ENCODE measurements at places on chromosomes 4 and X. TPM values are rescaled to one million over a fixed set of nuclear protein-coding genes. Genes with fewer than 3 reads are reported as not detected.

GRCh38 chrX:131789664-131790063 is 233.4 kb upstream of the STK26 start:
- no peak for DNase-seq

EMCN gene
- total RNA-seq = 43.6 TPM

DNA sequence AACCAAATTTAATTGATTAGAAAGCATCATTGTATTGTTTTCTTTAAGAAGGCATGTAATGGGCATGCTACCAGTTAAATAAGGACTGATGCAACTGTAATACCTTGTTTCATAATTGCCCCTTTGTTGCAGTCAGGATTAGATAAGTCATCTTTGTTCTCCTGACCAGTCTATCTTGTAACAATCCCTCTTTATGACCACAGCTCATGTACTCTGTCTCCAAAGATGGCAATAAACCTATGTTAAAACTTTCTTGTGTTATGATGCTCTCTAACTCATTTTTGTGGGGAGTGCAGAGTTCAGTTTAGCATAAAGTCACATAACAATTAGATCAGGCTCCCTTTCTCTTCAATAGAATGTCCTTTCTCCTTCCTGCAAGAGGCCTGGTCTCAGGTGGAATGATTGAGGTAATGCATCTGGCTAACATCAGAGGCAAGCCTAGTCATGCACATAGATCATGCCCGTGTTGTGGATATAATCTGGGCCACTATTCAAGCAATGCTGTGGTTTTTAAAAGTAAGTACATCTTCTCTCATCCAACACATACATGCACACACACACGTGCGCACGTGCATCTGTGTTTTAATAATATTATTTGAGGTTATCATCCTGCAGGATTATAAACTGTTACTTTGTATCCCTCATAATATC is 45.6 kb downstream of the TMEM154 start:
- DNase-seq = no peak

SNX12 gene
- total RNA-seq = 69.6 TPM

- no peak for DNase-seq
Observed at GRCh38 chr4:71564775-71565174, 219.1 kb downstream of the GC start.

- no peak for DNase-seq
Observed at GRCh38 chr4:36771411-36772153, 473.0 kb upstream of the NWD2 start.

DNA sequence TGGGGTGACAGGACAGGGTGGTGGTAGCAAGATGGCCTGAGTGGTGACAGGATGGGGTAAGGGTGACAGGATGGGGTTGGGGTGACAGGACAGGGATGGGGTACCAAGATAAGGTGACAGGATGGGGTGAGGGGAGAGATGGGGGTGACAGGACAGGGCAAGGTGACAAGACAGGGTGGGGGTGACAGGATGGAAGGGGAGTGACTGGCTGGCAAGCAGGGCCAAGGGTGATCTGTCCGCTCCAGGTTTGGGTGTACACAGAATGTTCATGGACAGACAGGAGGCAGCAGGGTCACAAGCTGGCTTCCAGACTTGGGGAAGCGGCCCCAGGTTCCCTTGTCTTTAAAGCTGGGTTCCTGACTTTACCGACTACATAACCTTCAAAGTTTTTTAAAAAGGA is 23.3 kb downstream of the RNF212 start:
- no peak for DNase-seq

EDNRA gene
- 26.1 TPM for total RNA-seq

GRCh38 chrX:99795495-99795894 is 614.6 kb downstream of the PCDH19 start:
- no peak for DNase-seq

TMEM271 gene
- total RNA-seq = not detected
